Daoy (cell line): ENCODE measurements at places on chromosomes 3 and 15. TPM values are rescaled to one million over a fixed set of nuclear protein-coding genes. Genes with fewer than 3 reads are reported as not detected.
A peak's percentile ranks its signal among the peaks of the same experiment; 100 is the strongest.

- no peak for DNase-seq
Observed at GRCh38 chr15:61415617-61416120, 186.6 kb upstream of the RORA start.

DNA sequence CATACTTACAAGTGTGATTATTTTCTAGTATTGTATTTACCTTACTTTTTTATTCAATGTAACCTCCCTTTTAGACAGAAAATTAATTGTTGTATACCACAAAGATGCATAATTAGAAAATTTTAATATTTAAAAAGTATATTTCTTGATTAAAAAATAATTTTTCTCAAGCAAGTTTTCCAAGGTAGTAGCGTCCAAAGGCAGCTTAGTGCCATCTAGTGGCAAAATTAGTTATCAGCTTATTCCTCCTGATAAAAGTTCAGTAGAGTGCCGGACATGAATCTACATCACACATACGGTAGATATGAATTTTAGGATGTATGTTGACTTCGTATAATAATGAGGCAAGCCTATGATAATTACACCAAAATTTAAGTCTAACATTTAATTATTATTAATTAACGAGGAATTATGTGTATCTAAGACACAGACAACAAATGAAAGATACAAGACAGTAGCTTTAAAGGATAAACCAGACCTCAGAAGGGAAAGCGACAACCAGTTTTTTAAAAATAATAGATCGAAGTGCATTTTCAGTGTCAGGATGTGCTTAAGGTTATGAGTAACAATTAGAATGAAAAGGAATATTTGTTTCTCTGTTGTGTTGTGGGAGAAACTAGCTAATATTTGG lies 405.9 kb downstream of the ROBO1 start:
- DNase-seq, result peak; percentile 25

DNA sequence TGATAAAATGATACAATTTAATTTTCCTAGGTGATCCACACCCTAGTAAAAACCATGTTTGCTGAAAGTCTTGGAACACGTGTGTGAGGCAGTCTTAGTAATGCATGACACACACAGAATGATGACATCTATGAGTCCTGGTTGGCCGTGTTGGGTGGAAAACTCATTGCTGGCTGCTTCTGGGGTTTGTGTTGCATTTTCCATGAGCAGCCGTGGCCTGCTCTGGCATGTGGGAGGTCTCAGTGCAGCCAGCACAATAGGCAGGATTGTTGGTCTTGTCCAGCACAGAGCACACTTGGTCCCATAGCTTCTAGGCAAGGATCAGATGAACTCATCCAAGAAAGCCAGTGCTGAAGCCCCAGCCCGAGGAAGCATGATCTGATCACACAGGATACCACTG lies 172.8 kb upstream of the UBE3A start:
- DNase-seq, result peak; percentile 36

- peak; percentile 23 for DNase-seq
Observed at GRCh38 chr3:115040673-115041286, 106.3 kb downstream of the ZBTB20 start.

Gene ZBED2
- total RNA-seq, result 0.11 and 1.0 TPM in 2 replicates

Gene SYNPR
- not detected in 2 replicates for total RNA-seq

Gene SERPINI2
- total RNA-seq, result not detected in 2 replicates
